ENCODE measurements at places on chromosomes 7 and 10.

GRCh38 chr7:57417736-57418135 lies 32.2 kb upstream of the ZNF716 start:
- DNase-seq, result no peak

DNA sequence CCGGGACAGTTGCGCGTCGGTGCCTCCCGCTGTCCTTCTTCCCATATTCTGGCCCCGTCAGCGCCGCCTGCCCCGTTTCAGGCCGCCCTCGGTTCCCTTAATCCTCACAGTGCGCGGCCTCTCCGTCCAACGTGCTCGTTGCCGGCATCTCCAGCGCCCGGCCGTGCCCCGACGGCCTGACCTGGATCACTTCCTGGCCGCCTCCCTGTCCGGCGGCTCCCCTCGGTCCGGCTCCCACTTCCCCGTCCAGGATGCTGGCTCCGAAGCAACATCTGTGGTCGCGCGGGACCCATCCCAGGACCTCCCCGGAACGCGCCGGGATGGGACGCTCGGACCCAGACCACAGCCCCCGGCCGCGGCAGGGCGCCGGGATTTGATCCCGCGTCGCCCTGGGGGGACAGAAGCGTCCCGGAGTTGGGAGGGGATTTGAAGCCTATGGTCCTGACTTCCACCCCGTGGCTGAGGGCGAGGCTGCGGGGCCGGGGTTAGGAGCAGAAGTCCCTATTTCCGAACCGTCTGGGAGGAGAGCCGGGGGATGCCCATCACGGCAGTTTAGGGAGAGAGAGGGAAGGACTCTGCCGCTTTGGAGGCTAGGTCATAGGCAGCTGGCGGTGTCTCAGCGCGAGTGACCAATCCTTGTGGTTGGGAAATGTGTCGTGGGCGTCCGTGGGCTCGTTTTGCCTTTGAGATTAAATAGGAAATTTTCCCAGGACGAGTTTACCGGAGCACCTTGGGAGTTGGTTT lies 53.8 kb downstream of the KCTD7 start:
- no peak for DNase-seq

- DNase-seq, result no peak
These were observed 36.4 kb upstream of the DLX6 start for GRCh38 chr7:96968981-96969380.

DNA sequence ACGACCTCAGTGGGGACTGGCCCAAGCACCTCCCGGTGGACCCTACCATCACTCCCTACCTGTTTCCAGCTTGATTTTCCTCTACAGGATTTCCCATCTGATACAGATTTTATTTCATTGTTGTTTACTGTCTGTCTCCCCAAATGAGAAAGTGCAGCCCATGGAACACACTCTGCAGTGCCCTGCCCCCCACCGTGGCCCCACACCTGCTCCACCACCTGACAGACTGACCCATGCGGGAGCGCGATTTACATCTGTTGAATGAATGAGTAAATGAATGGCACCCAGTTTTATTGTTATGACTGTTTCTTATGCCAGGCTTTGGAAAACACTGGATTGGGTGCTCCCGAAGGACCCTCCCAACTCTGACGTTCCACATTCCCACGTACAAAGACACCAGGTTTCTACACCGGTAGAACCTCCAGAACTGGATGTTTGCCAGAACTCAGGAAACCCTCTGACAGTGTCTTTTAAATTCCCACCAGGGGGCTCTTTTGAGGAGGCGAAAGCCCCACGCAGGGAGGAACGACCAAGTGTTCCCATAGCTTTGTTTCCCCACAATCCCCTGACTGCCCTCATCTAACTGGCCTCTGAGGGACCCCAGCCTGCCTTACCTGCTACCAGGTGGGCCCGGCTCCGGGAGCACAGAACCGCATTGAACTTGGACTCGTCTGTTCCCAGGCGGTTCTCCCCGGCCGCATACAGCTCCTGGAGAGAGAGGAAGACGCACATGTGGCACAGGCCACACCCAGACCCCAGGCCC lies 29.0 kb downstream of the PLAC9 start:
- DNase-seq, result no peak

DNA sequence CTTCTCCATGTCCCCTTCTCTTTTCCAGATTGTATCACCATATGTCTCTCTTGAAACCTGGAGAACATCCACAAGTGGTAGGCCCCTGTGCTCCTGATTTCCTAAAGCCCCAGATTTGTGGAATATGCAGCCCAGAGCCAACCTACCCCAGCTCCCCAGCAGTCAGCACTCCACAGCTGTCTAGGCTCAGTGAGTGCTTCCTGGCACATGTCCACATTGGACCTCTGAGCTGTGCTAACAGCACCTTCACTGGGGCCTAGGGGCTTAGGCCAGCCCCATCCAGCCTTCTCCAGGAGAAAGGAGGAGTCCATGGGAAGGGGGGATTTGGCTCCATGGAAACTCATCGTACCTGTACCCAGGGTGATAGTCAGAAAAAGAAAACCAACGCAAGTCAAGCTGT lies 192.7 kb downstream of the FGFR2 start:
- no peak for DNase-seq

GRCh38 chr10:6401558-6402348 lies 178.3 kb downstream of the PRKCQ start:
- DNase-seq, result peak; percentile 87

GRCh38 chr7:143850682-143851081 lies 51.3 kb downstream of the TCAF1 start:
- DNase-seq, result no peak
